ENCODE measurements at places on chromosomes 2 and 18.

GRCh38 chr18:8786483-8787370 is 81.4 kb downstream of the MTCL1 start:
- no peak for DNase-seq

- DNase-seq = no peak
Observed at GRCh38 chr2:21331625-21332370, 208.0 kb downstream of the TDRD15 start.

DNA sequence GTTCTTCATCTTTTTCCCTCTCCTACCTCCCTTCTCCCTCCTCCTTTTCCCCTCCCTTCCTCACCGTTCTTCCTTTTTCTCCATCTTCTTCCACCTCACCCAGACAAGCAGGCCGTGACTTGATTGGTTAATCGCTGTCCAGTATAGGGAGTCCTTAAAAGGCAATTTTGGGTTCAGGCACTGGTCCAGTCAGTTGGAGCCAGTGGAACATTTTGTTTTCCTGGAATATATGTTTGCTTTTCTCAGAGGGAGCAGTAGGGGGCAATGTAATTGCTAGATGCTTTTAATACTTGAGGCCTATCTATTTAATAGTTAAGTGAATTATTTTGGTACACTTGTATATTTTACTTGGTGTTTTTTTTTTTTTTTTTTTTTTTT is 15.0 kb downstream of the ELAC1 start:
- DNase-seq = no peak

- DNase-seq = no peak
Observed at GRCh38 chr2:39275016-39275415, 31.2 kb upstream of the CDKL4 start.

DNA sequence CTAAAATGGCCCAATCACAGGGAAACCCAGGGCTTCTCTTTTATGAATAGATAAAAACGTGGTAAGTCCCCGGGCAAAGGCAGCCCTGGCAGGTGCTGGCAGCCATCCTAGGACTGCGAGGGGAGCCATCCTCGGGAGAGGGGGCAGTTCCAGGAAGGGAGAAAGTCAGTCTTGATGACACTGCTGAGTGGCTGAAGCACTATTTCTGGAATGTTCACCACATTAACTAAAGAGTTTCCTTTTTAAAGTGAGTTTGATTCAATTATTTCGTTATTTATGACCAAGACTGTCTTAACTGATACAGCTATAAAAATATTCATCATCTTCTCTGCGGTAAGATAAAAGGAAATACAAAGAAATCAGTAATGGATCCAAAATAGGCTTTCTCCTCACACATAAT is 20.4 kb downstream of the TTR start:
- DNase-seq = no peak

- DNase-seq = peak; percentile 48
Observed at GRCh38 chr2:84971510-84972206, 697 bp downstream of the KCMF1 start.

DNA sequence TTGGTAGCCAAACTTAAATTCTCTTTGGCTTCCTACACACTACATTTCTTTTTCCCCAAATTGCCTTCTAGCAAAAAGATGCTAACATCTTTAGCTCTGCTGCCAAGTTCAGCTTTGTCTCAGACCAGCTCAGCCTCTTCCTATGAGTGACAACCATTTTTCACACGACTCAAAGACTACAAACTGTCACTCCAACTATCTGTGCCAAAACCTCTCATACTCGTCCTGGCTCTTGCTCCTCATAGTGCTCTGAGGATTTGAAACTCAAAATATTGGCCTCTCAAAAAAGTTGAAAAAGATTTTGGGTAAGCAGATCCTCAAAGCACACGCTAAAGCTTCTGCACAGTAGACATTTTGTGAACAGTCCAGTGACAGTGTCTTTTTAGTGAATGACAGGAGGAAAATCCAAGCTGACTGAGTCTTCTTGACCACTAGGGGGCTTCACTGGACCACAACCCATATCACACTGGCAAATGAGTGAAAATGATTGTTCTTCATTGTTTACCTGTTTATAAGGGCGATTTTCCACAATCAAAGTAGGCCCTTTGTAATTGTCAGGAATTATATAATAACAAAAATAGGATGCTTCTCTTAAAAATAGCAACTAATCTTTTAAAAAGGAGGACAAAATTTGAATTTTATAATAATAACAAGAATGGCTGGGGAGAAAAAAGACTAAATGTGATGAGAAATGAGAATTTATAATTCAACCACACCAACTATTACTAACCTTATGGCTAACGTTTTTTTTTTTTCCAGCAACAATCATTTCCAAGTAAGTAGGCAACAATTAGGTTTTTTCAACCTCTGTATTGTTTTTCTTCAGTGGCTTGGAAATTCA is 85.5 kb upstream of the PGAP1 start:
- no peak for DNase-seq

- DNase-seq = no peak
Observed at GRCh38 chr2:205845446-205845845, 163.1 kb downstream of the NRP2 start.

DNA sequence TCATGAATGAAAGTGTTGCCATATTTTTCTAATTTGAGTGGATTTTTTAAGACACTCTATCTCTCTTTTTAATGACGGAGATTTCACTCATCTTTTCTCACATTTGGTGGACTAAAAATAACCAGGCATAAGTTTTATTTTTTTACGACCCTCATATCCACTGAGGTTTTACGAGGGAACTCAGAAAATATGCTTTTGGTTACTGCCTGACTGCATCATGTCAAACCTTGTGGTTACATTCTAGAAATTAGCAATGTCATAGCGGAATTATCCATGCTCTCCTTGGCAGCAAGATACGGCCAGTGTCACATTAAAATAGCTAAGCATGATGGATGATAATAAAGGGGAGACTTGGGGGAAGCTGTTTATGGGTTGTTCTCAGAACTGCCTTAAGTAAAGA is 428.6 kb upstream of the FSHR start:
- DNase-seq = no peak

DNA sequence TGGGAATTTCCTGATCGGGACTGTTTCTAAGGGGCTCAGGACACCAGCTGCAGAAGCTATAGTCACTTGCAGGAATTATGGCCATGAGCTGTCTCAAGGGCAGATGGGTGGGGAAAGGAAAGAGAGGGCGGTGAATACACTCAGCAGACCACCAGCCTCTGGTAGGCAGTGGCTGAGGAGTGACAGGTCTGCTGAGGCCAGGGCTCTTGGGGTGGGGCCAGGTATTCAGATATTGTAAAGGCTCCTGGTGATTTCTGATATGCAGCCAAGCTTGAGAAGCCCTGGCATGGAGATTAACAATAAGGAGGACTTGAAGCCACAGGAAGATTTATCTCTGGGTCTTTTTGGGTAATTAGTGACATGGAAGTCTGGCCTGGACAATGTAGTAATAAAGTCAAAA is 145.3 kb upstream of the AQP4 start:
- DNase-seq = no peak

DNA sequence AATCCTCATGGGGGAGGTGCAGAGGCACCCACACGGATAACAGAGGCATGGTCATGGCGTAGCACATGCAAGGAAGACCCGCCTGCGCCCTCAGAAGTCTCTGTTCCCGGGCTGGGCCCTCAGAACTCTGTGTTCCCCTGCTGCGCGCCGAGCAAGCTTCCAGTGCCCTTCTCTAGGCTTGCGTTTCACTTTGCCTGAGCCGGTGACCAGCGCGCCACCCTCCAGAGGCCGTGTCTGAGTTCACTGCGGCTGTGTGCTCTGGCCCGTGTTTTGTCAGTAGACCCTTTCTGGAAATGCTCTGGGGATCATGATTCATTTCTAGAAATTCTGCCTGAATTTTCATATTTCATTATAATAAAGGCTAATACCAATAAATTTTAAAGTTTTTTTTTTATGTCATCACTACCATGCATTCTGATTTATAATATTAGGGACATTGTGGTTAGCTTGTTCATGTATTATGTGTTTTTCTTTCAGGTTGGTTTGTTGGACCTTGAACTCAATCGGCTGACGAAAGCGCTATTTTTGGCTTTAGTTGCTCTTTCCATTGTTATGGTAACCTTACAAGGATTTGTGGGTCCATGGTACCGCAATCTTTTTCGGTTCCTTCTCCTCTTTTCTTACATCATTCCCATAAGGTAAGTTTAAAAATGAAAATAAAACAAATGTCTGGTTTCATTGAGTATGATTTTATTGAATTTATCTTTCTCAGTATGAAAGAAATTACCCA is 142.7 kb upstream of the NFATC1 start:
- no peak for DNase-seq

GRCh38 chr2:218557941-218558340 is 10.2 kb downstream of the USP37 start:
- no peak for DNase-seq

DNA sequence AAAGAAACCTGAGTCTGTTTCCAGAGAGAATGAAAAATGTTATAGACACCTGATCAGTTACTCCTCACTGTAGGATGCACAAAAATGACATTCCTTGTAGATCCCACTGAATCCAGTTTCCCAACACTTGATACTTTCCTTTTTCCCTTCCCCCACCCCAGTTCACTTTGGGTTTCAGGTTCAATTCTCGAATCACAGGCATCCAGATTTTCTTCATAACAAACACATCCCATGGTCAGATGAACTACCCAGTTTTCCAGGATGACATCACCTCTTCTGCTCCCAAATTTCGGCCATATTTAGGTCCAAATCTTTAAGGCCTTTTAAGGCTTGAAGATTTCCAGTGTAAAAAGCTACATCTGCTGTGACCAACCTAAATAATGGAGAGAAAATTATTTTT is 51.5 kb downstream of the UGP2 start:
- DNase-seq = no peak

GRCh38 chr2:88626171-88627054 is 851 bp downstream of the EIF2AK3 start:
- DNase-seq = peak; percentile 24

- DNase-seq = no peak
Observed at GRCh38 chr18:58226429-58226828, 182.4 kb downstream of the NEDD4L start.

- DNase-seq = no peak
Observed at GRCh38 chr18:53038608-53039007, 698.6 kb downstream of the DCC start.

Data from effector CD8-positive, alpha-beta T cell (primary cell).